Endodermal cell (in vitro differentiated cells): ENCODE measurements at places on chromosomes 7 and 10. TPM values are rescaled to one million over a fixed set of nuclear protein-coding genes. Genes with fewer than 3 reads are reported as not detected.

DNA sequence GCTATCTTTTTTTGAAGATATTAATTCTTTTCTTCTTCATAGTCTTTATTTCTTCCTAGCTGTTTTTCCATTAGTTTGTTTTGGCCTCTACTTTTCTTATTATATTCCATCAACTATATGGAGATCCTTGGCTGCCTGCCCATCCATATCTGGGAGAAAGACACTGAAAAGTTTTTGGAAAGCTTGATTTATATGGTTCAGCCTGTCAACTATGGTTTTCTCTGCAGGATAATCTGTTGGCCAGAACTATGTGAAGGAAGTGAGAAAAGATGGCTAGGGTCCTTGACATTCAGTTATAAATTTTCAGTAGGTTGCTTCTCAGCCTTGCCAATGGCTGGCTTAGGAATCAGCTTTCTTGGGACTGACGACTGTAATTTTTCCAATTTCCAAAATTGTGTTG is 10.0 kb upstream of the CDK14 start:
- no peak for DNase-seq

DNA sequence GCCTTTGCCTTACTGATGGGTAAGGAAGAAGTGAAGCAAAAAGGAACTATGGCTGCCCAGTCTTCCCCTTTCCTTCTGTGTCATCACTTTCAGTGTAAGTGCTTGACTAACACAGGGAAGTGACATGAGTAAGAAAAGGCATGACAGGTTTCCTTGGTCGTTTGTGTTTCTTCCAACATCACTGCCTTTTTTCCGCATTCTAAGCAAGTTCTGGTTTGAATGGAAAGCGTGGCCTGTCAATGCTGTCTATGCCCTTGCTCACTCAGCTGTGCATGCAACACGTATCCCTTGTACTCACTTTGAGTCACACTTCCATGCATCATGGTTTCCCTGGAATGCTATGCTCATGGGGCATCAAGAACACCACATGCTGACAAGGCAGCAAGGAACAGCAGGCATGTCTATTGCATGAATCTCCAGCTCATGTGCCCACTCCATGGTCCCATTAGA is 111.8 kb downstream of the OAT start:
- DNase-seq: no peak

- DNase-seq: no peak
Measured at GRCh38 chr7:3989723-3990122, 688.7 kb downstream of the SDK1 start.

- peak; percentile 88 for DNase-seq
Measured at GRCh38 chr7:66099551-66100407, 14.9 kb upstream of the CRCP start.

GRCh38 chr7:43482679-43483252 is 100.1 kb upstream of the STK17A start:
- no peak for DNase-seq

DNA sequence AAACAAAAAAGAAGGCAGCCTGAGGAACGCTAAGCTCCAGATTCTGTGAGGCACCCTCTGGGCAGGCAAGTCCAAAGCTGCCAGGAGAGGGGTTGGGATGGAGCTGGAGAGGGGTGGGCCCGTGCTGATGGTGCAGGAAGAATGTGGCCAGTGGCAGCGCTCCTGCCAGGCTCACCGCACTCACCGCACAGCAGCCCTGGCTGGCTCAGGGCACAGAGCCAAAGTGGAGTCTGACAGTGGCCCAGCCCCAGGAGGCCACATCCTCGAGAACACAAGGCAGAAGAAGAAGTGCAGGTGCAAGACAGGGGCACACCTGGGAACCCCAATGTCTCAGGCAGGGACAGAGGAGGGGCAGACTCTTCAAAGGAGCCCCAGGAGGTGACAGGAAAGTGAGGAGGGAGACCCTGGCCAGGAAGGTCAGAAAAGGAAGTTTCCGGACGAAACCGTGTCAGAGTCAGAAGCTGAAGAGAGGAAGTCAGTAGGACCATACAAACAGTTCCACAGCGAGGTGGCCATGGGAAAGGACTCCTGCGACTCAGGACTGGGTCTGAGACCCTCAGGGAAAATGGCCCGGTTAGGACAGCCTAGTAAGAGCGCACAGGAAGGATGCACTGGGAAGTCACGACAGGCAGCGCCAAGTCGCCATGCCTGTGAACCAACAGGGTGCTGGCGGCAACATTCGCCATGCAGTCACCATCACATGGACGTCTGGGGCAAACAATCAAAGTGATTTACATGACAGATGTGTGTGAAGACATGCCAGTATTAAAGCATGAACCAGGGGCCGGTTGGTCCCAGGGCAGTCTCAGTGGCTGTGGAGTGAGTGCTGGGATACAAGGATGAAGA is 54.4 kb downstream of the COBL start:
- no peak for DNase-seq

DNA sequence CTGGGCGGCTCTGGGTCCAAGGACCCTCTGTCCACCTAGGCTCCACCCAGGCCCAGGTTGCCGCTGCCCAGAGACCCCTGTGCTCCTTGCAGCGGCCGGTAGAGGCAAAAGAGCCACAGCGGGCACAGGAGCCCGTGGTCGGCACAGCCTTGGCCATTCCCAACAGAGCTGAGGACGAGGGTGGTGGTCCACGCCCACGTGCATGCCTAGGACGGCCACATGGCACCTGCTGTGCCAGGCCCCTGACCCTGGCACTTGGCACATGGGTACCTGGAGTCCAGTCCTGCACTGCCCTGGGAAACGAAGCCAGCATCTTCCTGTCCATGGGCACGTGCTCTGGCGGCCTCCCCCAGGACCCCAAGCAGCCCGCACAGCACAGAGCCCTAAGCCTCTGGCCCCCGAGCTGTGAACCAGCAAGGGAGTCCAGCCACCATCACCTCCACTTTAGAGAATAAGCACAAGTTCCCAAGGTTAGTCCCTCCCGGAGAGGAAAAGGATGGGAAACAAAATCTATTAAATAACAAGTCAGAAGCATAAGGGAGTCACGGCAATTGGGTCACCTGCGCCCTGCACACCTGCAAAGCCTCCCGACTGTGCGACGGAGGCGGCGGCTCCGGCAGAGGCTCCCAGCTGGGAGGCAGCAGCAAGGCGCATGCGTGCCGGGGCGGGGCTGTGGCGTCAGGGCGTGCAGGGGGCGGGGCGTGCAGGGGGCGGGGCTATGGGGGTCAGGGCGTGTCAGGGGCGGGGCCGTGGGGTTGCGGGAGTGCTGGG is 59.1 kb downstream of the STK32C start:
- peak; percentile 90 for DNase-seq

DNA sequence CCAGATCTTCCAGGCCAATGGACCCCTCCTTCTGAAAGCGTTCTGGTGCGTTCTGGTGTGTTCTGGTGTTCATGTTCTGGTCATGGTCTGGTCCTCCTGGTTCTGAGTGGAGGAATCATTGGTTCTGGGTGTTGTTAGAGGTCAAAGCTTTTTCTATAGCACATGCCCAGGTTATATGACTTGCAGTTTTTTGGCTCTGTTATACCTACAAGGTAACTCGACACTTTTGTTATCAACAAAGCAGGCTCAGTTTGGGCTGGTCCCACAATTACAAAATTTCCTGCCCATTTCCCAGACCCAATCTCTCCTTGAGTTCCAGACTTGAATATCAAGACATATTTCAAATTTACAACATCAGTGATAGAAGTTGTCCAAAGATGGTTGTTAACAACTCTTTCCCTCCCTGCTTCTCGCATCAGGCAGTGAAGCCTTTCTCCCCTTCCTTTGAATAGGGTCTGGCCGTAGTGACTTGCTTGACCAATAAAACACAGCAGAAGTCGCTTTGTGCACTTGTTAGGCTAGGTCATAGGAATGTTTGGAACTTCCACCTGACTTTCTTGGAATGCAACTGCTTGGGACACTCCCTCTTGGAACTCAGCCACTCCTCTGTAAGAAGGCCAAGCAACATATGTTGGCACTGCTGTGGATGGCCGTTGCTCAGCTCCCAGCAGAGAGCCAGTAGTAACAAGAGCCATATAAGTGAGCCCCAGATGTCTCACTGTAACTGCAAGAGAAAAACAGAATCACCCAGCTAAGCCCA is 83.1 kb upstream of the STEAP1B start:
- peak; percentile 72 for DNase-seq

- DNase-seq: no peak
Measured at GRCh38 chr10:66838656-66839055, 87.2 kb upstream of the LRRTM3 start.

GRCh38 chr10:90293616-90294015 is 564.2 kb downstream of the HTR7 start:
- DNase-seq: no peak

- no peak for DNase-seq
Measured at GRCh38 chr10:43071865-43072650, 4.8 kb upstream of the RET start.

DNA sequence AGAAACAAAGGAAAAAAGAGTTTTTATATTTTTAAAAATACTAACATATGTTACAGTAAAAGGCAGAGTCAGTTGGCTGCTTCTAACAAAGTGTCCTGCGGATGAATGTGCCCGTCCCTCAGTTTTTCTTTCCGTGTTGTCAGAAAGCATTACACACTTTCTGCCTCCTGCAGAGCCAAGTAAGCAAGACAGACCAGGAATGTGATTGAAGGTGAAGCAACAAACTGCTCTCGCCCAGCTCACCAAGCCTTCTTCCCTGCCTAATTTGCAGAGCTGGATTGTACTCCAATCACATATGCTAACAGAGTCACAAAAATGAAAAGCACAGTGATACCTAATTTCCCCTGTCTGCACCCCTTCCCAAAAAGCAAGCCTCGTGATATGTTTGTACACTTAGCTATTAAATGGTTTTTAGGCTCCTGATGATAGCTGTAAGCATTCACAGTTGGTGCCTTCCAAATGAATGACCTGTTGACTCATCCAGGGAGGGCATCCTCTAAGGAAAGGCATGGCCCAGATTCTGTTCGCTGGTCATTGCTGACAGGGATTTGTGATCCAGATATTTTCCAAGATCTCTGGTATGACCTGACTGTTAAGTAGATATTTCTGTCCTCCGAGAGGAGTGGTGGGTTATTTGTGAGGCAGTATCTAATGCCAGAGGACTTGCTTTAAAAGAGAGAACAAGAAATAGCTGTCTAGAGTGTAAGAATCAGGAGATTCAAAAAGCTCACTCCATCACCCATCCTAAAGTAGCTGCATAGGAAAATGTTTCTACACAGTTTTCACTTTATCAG is 187.3 kb upstream of the PLXDC2 start:
- peak; percentile 61 for DNase-seq

GRCh38 chr10:69049566-69049961 is 38.3 kb upstream of the SRGN start:
- no peak for DNase-seq

DNA sequence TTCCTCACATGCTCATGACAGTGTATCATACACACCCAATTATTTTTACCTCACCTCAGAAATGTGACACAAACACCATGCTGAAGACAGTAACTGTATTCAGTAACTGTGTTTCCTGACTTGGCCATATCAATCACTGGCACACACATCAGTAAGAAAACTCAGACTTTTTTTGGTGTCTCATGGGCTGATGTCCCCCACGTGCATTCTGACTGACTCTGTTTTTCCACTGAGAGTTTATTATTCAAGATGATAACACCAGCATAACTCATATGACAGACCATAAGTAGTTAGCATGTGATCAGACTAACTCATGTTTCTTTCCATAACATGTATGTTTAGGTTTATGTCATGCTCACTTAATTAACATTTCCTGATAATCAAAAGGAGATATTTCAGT is 124.8 kb downstream of the CD36 start:
- DNase-seq: no peak

DNA sequence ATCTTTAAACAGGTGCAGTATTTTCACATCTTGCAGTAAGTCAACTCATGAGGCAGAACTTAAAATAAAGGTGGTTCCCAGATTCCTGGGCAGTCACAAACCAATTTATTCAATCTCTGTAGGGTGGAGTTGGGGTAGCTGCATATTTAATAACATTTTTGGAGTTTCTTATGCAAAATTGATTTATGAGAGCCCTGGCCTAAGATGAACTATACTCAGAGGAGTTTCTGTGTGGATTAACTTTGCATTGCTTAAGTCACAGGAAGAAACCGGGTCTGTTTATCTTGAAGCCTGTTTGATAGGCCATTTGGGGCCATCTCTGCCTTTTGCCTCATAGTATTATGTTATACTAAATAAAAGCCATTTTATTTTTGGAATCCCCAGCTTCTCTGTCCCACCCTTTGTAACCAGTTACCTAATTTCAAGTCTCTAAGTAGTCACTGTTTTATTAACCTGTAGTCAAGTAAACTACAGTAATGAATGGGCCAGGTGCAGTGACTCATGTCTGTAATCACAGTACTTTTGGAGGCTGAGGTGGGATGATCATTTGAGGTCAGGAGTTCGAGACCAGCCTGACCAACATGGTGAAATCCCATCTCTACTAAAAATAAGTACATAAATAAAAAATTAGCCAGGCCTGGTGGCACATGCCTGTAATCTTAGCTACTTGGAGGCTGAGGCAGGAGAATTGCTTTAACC is 104.4 kb upstream of the FAM3C start:
- DNase-seq: no peak

- no peak for DNase-seq
Measured at GRCh38 chr10:89685936-89686335, 15.5 kb upstream of the KIF20B start.

GRCh38 chr10:31064348-31064747 is 32.7 kb upstream of the ZNF438 start:
- DNase-seq: no peak

GRCh38 chr7:1124164-1124563 is 35.8 kb downstream of the ZFAND2A start:
- DNase-seq: peak; percentile 48

- no peak for DNase-seq
Measured at GRCh38 chr10:103931603-103932002, 13.6 kb upstream of the STN1 start.

DNA sequence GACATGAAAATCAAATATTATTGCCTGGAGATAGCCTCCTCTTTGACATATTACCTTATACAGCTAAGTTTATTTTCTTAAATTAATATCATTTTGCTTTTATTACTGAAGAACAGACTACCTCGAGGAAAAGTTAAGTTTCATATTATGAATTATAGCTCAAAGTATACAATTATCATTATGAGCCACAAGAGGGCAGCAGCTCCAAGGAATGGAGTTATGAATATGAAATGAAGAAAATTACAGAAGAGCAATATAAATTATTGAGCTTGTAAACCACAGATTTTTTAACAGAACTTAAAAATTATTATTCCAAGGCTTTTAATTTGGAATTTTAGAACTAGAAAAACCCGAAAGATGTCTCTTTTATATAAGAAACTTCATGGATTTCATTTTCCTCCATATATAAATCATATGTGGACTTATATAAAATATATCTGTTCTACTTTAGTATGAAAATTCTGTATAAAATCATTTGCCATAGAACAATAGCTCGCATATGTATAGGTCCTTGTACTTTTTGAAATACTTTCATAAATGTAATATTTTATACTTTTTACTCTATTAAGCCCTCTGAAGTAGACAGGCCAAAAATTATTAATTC is 40.1 kb downstream of the IQUB start:
- no peak for DNase-seq

GRCh38 chr7:71694665-71695064 is 562.7 kb downstream of the GALNT17 start:
- no peak for DNase-seq

CALU gene
- total RNA-seq: 155 and 160 TPM in 2 replicates

TMEM225B gene
- total RNA-seq: 2.3 to 3.3 TPM (median 3.2 TPM) in 3 replicates

MARVELD1 gene
- total RNA-seq: 47.2 and 47.9 TPM in 2 replicates

DNAH11 gene
- total RNA-seq: 0.14 and 0.99 TPM in 2 replicates

UTF1 gene
- total RNA-seq: 1.5 and 1.9 TPM in 2 replicates
